Foreskin keratinocyte (primary cell): ENCODE measurements at places on chromosomes 4 and X.

- peak; percentile 38 for DNase-seq
Measured at GRCh38 chrX:119512146-119512800, 44.0 kb downstream of the SLC25A5 start.

- no peak for DNase-seq
Measured at GRCh38 chr4:165966833-165967232, 93.8 kb downstream of the TLL1 start.

DNA sequence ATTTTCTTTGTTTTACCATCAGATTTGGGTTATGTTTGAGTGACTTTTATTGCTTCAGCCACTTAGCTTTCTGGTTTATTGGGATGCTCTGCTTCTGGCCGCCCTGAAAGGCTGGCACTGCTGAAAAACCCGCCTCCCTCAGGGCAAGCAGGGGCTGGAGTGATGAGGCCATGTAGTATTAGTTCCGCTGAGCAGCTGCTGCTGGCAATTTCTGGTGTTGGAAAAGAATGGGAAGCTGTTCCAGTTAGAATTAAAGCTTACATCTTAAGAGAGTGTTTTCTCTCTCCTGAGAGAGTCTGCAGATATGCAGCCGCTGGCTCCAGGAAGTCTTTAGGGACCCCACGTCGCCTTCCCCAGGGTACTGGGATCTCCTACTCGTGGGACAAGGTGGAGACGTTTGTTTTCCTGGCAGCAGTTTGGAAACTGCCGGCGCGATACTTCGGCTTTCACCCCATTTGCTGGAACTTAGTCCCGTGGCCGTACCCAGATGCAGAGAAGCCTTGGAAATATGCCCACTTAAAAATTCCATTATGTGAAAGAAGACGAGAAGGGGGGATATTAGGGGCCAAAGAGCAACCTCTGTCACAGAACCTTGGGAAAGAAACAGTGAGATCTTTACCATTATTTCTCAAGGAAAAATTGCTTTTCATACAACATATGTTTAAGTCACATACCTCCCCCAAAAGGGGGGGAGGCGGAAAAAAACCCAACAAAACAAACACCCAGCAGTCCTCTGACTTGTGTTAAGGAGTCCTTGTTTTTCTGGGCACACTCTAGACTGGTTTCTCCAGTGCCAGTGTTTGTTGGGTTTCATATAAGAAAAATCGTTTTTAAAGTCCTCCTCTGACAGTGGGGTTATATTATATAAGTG is 72.6 kb downstream of the TMEM131L start:
- no peak for DNase-seq

DNA sequence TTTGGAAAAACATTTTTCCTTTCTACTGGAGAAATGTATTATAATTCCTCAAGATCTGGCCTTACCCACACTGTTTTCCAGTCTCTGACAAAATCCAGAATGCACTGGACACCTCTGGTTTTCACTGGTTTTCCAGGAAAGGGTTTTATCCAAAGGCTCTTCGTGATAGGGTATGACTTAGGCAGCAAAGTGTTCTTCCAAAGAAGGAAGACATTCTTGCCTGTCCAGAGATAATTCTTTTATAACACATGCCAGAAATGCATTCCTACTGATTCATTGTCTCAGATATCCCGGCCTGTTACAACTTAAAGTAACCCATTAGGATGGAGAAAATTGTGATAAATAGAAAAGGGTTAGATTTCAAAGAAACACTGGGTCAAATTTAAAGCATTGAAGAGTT is 2343.1 kb downstream of the PCDH7 start:
- peak; percentile 16 for DNase-seq

- no peak for DNase-seq
Measured at GRCh38 chr4:125992891-125993290, 678.1 kb downstream of the FAT4 start.

DNA sequence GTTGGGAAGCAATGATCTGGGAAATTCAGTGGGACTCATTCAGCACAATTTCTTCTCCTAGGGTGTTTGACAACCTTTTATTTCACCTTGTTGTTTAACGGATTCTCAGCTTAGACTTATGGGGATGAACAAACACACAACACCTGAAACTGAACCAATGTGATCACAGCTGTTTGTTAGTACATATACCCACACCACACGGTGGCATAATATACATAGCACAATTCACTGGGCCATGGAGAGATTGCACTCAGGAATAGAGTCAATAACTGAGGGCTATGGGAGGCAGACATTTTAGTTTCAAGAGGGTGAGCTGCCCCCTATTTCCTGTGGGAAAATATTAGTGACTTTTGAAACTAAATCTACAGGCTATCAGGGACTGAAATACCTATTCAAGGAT is 148.0 kb downstream of the PARM1 start:
- DNase-seq: no peak

DNA sequence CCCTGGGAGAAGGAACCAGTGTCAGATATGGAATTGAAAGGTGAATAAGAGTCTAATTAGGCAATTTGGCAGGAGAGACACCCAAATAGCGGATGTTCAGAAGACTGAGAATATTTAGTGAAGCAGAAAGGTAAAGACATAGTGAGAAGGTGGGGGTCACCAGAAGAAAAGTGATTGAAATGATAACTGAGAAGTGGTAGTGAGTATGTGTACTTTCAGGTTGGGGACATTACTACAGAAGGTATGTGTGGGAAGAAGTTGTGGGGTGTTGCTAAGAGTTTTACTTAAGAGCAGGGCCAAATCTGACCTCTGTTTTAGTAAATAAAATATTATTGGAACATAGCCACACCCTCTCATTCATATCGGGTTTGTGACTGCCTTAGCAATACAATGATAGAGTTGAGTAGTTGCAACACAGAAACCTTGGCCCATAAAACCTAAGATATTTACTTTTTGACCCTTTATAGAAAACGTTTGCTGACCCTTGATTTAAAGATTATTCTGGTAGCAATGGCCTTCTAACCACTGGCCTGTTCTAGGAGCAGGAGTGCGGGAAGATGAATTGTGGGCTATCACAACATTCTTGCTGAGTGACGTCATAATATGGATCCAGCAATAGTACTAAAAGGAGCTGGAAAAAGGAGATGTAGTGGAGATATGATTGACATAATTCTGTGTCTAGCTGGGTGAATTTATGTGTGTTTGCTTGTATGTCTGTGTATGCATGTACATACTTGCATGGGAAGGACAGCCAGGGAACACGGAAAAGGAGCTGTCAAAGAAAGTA is 115.3 kb downstream of the HS3ST1 start:
- DNase-seq: no peak

GRCh38 chrX:103197721-103198306 is 17.1 kb upstream of the BEX4 start:
- DNase-seq: peak; percentile 14

DNA sequence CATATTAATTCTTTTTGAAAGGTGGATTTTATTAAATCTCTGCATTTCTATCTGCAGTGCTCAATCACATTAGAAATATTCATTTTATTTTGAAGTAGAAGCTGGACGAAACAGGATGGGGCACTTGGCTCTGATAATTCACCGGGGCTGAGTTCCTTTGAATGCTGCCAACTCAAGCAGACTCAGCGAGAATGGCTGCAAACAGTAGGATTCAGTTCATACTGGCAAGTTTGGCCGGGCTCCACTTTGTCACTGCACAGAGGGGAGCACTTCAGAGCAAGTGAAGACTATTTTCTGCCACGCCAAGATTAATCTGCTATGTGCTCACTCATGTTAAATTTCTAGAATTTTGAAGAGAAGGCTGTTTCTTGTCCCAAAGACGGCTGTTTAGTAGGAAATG is 30.7 kb upstream of the KLHL8 start:
- DNase-seq: no peak

DNA sequence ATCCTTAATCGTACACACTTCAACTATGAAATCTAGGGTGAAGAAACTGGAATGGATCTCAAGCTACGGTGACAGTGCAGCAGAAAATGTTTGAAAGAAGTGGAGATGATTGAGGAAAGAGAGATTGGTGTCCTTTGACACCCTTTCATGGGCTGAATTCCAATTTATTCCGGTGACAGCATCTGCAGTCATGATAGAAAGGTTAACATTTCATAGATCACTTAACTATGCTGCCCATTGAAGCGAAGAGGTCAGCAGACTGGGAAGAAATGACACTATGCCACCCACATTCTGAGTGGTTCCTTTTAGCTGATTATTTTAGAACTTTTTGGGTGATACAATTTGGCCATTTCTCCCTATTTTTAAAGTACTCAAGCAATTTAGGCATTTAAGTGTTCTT is 82.3 kb downstream of the DNAAF6 start:
- no peak for DNase-seq

- peak; percentile 37 for DNase-seq
Measured at GRCh38 chr4:154877110-154877760, 96.2 kb downstream of the RBM46 start.

- DNase-seq: peak; percentile 15
Measured at GRCh38 chrX:130916636-130917422, 13.8 kb upstream of the ENOX2 start.

GRCh38 chr4:82648356-82648755 is 86.6 kb upstream of the TMEM150C start:
- DNase-seq: no peak

DNA sequence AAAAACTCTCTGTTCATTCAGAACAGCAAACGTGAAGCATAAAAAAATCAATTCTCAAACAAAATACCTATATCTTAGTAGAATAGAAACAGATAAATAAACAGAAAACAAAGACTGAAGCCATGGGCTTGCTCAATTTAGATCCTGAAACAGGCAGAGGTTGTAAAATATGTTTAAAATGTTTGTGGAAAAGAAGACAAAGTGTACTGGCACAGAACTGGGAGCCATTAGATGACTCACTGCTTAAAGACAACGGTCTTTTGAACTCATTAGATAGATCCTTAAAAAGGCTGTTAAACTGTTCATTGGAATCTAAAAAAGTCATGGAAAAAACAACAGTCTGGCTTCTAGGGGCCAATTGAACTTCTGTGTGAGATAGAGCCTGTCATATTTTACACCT is 247.0 kb upstream of the NDST4 start:
- DNase-seq: peak; percentile 18

DNA sequence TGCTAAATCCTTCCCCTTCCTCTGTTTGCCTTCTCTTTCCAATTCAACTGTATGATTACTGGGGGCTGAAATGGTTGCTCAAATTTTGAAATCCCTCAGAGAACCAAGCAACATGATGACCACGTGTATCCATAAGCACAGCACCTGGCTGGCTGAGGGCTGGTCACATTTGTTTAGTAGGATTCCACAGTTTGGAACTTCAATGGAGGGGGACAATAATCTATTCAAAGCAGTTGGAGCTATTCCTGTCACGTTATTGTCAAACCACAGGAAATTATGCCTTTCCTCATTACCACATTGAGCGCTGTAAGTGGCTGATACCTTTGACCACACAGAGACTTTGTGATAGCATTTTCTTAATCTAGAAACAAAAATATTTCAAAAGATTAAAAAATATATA is 7.0 kb downstream of the TMSB4X start:
- DNase-seq: no peak
